Tibial nerve (tissue), 4 donors: ENCODE measurements at places on chromosomes 4 and X.

DNA sequence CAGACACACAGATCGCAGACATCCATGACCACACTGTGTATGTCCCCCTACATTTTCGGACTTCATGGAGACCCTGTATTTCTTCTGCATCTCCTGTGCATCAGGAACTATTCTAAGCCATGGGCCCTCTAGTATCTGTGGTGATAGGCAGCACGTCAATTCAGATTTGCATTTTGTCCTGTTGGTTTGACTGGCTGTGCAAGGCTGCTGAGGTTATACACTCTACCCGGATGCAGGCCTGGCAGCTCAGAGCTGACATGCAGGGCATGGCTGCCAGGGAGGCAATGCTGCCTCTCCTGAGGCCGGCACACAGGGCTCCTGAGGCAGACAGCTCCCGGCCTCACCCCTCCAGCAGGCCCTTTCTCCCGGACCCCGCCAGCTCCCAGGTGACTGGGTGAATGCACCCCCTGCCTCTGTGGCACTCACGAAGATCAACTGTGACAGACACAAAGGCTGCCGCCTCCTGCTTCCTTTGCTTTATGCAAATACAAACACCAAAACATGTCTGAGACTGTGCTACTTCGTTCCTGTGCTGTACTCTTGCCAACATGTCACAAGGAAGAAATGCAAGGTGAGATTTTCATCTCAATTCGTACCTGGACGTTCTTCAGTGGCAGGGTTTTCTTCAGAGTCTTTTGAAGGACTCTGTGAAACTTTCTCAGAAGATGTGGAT lies 51.0 kb downstream of the NSG1 start:
- DNase-seq, result no peak

DNA sequence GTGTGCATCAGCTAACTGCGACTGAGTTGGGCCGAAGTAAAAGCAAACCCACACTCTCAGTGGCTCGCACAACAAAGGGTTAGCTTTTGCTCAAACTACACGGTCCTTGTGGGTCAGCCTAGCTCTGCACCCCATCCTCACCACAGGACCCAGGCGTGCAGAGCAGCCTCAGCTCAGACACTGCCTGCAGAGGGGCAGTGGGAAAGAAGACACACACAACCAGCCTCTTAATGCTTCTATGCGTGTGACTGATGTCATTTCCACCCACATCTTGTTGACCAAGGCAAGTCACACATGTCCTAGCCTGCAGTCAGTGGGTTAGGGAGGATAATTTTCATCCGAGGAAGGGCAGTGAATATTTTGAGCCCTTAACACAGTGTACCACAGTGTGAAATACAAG lies 40.5 kb downstream of the HMGB2 start:
- no peak for DNase-seq

GRCh38 chr4:61294936-61295335 lies 94.8 kb downstream of the ADGRL3 start:
- DNase-seq, result no peak

DNA sequence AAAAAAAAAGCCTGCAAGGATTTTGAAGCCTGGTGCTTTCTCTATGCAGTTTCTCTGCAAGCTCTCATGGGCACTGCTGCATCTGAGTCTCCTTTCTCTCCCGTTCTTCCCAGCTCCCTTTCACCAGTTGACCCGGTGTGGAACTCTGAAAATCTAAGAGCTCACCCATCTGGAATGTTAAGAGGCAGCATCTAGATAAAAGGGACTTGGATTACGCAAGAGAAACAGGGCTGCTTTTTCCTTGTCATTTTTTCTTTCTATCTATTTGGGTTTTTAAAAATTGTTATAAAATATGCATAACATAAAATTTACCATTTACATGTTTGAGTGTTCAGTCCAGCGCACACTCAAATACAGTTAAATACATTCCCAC lies 95.2 kb upstream of the RPS6KA3 start:
- DNase-seq, result peak; percentile 8

GRCh38 chr4:69167300-69167699 lies 47.2 kb downstream of the UGT2B11 start:
- no peak for DNase-seq

DNA sequence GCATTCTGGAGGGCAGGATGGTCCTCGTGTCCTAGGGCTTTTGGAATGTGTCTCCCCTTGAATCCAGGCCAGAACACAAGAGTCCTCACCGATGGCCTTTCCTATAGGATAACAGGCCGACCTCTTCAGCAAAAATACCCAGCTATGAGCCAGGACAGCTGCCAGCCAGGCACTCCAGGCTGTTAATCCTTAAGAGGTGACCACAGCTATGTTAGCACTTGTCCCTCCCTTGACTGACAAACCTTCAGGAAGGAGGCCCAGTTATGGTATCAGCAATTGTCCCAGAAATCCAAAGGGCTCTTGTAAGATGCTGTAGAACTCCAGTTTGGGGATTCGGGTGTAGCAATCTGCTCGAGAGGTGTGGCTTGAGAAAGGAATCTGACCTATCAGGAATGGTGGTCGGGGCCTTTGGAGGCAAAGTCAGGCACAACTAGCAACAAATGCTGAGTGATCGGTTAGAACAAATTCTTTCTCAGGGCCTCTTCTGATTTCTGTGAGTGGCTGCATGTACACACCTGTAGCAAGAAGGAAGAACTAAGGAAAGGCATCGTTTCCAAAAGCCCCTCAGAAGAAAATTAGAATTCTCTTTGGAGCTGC lies 54.6 kb downstream of the PTCHD1 start:
- DNase-seq, result no peak

GRCh38 chrX:23838953-23839352 lies 56.0 kb downstream of the SAT1 start:
- DNase-seq, result no peak

GRCh38 chr4:114015444-114015899 lies 36.0 kb upstream of the ARSJ start:
- no peak for DNase-seq

DNA sequence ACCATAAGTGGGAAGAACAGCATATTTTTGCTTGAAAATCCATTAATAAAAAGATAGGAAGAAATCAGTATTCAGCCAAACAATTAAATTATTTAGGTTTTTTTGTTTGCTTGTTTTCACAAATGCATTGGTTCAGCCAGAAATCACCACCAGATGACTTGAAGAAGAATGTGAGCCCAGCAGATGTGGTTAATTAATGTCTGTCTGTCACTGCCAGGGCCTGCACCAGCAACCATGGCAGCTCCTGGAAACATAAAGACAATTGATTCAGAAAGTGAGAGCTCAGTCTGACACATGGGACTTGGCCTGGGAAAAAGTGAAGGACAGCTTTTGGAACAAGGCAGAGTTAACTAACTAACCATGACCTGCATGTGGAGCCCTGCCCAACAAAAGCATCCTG lies 74.0 kb downstream of the MAOB start:
- DNase-seq, result no peak

DNA sequence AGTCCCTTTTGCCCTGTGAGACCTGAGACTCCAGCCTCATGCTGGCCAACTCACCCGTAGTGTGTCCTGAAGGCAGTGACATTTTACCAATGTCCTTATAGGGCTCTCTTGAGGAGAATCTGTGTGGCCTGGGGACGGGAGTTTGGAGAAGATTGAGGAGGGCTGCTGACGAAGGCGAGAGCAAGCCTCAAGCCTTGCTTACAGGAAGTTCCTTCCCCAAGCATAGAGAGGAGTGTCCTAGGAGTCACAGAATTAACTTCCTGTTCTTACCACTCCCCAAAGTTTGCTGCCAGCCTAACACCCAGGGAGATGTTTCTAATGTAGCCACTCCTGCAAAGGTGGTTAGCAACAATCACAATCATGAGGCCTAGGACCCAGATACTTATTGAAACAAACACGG lies at the start of gene NXF3:
NXF3 (minus strand) TSS at position 202 of the 400 bp plus-strand sequence; CDS start at position 82, 120 bp downstream.
- no peak for DNase-seq

DNA sequence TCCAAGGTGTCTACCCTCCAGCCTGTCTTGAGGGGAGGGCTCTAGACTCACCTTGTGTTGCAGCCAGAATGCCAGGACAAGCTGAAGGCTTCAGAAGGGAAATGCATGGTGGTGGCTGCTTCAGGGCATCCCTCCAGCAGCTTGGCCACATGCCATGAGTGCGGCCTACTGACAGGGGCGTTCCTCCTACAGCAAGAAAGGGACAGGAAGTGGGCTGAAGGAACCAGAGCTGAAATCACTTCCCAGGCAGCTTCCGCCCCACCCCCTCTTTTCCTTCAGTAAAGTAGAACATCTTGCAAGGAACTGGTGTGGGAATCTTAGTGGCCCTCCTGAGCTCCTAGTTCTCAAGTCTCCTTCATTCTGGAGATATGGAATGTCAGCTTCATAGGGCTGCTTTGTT lies 167.5 kb upstream of the DGKK start:
- DNase-seq, result no peak

- no peak for DNase-seq
These were observed 73.1 kb downstream of the METTL14 start for GRCh38 chr4:118758293-118758692.

- DNase-seq, result no peak
These were observed 5.1 kb upstream of the UGT8 start for GRCh38 chr4:114593526-114593925.

- DNase-seq, result no peak
These were observed 104.1 kb downstream of the IL1RAPL2 start for GRCh38 chrX:104670051-104670450.

GRCh38 chrX:63932907-63933306 lies 147.9 kb upstream of the ARHGEF9 start:
- DNase-seq, result no peak

DNA sequence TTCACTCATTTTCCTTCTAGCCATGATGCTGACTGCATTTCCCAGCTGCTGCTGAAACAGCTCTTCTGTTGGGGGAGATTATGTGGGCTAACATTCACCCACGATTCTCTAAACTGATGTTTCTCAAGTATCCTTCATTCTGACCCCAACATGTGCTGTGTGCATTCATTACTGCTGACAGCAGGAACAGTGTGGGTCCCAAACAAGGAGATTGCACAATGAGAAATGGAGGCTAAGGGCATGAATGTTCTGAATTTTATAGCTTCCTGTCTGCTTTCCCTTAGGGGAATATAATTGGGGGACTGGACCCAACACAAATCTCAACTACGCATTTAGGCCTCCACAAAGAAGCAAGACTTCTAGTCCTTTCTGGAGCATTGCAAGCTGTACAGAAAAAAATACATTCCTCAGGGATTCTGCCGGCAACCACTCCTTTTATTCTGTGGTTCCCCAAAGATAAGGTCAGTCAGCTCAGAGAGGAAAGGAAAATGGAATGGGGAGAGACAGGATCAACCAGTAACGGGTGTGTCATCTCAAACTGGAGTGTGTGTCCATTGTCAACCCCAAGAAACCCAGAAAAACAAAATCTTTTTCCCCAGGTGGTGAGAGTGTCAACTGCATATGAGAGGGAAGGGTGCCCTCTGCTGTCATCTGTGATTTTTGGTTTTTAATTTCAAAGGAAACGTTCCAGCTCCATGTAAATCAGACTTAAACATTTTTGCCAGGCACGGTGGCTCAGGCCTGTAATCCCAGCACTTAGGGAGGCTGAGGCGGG lies 81.5 kb upstream of the EGFL6 start:
- peak; percentile 69 for DNase-seq

DNA sequence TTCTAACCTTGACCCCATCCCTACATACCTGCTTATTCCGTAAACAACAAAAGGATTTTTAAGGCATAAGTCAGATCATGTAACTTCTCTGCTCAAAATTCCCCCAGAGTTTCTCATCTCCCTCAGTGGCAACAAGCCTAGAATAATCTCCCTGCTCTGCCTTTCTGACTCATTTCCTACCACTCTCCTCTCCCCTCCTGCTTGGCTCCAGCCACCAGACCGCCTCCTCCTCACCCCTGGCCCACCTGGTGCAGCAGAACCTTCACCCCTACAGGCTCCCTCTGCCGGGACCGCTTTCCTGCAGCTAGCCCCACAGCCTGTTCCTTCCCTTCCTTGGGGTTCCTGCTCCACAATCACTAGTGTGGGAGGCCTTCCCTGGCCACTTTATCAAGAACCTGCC lies 32.1 kb downstream of the TSPAN5 start:
- no peak for DNase-seq

- DNase-seq, result no peak
These were observed at the start of gene HTATSF1 for GRCh38 chrX:136497556-136498052. TSS of gene HTATSF1 (plus strand) at chrX:136497592. CDS start at chrX:136497685, 93 bp downstream.

GRCh38 chr4:8534129-8534528 lies 46.1 kb upstream of the GPR78 start:
- no peak for DNase-seq

DNA sequence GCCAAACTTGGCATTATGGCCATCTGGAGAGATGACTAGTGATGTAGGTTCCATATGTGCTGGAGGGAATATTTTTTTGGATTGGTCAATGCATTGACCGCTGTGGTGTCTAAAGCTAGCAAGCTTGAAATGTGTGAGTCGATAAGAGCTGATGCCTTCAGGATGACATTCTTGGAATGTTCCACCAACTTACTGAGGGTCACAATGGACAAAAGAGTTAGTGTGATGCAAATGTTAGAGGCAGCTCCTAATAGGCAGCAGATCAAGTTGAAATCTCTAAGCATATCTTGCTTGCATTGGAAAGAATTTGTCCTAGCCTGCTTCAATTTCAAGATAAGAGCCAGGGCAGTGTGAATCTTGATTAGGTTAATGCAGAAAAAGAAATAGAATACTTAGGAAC lies 210.4 kb upstream of the AFF2 start:
- DNase-seq, result no peak

- no peak for DNase-seq
These were observed 45.8 kb downstream of the HDAC8 start for GRCh38 chrX:72526534-72527508.

GRCh38 chrX:703866-704265 lies 73.3 kb downstream of the SHOX start:
- DNase-seq, result no peak

GRCh38 chrX:67604979-67605703 lies 61.3 kb downstream of the AR start:
- no peak for DNase-seq

- DNase-seq, result no peak
These were observed 115.1 kb upstream of the PNPLA4 start for GRCh38 chrX:8042304-8042703.

DNA sequence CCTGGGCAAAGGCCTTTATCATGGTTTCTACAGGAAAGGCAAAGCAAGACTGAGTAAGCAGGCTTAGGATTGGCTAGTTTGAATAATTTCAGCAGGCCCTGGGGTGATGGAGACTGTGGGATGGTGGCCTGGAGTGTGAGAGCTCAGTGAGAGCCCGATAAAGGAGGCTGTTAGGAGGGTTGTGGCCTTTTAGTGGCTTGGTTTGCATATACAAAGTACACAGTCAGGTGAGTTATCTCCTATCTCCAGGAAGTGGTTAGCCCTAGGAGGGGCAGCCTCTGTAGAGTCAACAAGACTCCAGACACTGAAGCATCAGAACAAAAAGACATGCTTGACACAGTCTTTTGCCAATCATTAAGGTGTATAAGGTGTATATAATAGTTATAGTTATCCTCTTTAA lies 157.2 kb downstream of the CFAP299 start:
- no peak for DNase-seq
